Stimulated activated CD8-positive, alpha-beta memory T cell treated with anti-CD3 and anti-CD28 coated beads, Interleukin-15, amount 100 ng/mL, for 4 hours (primary cell): ENCODE measurements at places on chromosomes 12 and 14.

GRCh38 chr12:51244269-51244668 is 5.6 kb downstream of the DAZAP2 start:
- no peak for DNase-seq

DNA sequence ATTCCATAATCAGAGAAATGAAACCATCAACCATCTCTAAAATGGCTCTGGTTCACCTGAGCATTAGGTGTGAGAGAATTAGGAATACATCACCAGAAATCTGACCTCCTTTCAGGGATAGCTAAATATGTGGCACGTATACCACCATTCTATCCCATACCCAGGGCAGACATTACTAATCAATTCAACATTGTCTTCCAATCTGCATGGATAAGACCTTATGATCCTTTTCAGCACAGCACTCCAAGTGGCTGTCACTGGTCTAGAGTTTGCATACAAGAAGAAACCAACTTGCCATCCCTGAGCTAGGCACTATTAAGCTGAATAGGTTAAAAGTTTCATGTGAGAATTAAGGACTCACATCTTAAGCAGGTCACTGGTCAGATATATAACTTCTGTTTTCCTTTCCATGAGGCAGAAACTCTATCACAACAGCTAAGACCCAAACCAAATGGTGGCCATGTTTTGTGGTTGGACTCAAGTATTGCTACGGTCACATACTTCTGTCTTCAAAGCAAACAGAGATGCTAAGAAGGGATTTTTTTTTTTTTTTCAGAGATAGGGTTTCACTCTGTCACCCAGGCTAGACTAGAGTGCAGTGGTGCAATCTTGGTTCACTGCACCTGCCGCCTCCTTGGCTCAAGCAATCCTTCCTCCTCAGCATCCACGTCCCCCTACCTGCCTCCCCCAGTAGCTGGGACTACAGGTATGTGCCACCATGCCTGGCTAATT is 249.0 kb downstream of the DPF3 start:
- no peak for DNase-seq

GRCh38 chr12:121789800-121790728 is 3.4 kb downstream of the RHOF start:
- DNase-seq: peak; percentile 93

DNA sequence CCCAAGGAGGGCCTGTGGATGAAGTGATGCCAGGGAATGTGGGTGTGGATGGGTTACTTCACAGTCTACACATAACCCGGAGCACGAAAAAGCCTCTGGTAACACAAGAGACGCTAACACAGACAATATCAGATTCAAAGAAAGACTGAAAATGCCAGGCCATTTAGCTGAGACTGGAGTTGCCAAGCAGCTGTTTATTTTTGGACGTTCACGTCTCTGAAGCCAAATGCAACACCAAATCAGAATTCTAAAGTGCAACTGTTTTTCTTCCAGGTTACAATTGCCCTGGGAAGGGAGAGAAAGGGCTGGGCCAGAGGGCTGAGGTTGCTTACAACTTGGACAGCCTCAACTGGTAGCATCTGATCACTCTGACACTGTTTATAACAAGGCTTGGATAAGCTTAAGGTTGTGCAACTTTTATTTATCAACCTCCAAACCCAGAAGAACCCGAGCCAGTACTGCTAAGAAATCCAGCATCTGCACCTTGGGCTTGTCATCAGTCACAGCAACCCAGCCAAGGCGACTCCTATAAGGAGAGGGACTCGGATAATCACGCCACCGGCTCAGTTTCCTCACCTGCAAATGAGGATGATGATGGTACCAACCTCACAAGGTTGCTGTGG is 24.8 kb downstream of the NUAK1 start:
- no peak for DNase-seq

DNA sequence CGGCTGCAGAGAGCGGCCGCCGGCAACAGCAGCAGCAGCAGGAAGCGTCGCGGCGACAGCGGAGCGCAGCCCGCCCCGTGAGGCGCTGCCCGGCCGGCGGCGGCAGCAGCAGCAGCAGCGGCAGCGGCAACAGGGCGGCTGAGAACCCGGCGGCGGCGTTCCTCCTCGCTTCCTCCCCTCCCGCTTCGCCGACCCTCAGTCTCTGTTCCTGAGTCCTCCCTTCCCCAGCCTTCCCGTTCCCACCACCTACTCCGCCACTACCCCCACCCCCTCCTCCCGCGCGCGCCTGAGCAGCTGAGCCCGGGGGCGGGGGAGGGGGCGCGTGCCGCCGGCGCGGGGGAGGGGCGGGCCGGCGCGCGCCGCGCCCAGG is 310 bp downstream of the BICDL1 start:
- no peak for DNase-seq

DNA sequence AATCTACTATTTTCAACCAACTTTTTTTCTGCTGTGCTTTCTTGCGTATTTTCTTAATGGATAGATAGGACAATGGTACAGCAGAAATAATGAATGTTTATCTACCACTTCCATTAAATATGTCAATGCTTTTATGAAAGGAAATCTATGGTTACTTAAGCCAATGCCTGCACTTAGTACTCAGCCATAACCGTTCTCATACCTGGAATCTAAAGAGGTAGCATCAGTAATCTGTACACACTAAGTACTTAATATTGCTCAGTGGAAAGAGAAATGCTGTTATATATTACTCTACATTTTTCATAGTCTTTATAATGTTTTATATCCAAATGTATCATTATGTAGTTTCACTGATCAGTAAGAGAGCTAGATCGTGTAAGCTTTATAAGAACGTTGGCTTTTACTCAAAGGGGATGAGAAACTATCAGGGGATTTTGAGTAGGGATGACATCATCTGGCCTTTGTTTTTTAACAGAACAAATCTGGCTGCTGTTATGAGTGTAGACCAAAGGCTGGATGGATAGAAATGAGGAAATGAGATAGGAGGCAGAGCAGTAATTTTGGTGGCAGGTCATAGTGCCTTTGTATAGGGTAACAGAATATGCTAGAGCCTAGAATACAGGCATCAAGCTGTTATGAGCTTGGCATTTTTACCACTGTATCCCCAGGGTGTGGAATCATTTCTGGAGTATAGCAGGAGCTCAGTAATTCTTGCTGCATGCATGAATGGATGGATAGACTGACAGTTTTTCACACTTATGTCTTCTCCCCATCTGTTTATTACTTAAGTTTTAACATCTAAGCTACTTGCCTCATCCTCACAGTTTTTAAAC is 34.0 kb downstream of the ALG10B start:
- no peak for DNase-seq

DNA sequence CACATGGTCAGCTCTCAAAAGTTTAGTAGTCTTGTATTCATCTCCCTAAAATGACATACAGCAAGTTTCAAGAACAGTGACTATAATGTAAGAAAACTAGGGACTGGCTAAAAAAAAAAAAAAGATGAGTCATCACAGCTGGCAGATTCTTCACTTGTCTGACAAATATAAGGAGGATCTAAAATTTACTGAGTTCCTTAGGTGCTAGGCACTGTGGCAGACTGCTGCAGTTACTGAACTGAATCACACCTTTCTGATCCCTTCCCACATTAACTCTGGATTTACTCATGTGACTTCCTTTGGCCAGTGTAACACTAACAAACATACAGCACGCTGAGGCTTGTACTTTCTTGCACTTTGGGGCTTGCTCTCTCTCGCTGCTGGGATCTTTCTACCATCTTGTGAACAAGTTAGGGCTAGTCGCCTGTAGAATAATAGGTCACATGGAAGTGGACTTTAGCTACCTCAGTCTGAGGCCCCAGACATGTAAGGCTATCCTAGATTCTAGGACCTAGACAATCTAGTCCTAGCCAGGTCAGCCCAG is 32.1 kb downstream of the BAZ1A start:
- no peak for DNase-seq

DNA sequence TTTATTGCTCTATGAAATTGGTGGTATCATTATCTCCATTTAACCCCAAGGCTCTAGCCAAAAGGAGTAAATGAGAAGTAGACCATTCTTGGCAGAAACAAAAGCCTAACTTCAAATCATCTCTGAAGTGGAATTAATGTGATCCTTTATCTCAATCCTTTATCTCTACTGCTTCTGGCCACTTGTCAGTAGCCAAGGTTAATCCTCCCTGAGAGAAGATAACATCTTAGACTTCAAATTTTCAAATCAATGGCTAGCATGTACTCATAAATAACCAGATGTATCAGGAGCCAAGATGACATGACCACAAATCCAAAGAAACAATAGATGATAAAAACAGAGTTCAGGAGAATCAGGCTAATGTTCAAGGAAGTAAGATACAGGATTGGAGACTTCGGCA is 123.1 kb upstream of the RASSF8 start:
- DNase-seq: no peak

GRCh38 chr12:58750484-58750883 is 169.8 kb downstream of the LRIG3 start:
- DNase-seq: no peak

DNA sequence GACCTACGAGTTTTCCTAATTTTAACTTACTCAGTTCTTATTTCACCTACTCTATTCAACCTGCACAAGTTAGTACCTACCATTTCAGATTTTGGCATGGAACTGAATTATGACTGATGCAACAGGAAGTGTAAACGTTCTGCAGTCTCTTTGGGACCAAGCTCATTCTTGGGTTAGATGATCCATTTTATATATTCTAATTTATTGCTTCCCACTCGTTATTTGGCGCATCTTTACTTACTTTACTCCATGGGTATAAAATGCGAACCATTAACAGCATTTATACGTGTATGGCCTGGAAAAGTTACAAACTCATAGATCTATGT is 1.0 kb upstream of the EML1 start:
- no peak for DNase-seq

DNA sequence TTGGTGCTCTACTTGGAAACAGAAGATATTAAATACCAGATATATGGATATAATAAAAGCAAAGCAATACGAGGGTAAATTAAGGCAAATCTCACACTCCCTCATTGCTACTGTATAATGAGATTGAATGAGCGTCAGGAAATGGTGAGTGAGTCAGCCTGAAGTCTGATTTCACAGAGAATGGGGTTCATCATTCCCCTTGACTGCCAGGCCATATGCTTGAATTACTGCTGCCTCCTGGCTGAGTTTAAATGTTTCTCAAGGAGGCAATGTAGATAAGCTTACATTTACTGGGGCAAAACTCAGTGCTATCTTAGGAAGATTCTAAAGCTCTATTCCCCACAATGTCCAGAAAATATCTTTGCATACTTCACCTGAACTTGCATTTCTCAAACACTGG is 380.2 kb downstream of the TMEM132D start:
- no peak for DNase-seq

DNA sequence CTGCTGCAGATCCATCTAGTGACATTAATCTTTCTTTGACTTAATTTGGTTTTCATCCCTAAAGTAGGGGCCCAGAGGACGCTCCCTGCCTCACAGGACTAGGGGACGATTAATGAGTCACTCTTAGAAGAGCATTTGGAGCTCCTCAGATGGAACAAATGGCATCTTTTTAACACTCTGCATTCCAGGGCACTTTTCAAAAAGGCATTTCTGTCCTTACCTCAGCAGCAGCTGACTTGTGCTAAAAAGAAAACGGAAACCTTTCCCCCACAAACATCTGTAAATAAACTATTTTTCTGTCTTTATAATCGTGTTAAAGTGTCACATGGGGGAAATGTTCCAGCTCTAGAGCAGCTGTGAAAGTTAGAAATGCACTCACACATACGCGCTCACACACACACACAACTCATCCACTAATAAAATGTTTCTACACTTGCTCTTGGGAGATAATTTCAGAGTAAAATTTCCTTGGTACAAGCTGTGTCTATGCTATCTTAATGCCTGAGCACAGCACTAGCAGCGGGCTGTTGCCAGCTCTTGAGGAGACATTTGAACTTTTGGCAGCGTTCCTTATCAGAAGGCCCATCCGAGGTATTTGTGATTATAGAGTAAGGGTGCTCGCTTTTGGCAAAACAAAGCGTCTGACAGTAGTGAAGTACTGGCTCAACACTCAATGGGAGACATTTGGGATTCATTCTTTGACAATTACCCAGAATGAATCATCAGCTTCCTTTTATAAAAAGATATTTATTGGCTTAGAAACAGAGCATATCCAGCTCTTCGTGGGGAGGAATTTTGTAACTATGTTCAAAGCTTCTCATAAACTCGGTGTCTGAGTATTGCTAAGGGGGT is 141.3 kb downstream of the PLXNC1 start:
- no peak for DNase-seq

DNA sequence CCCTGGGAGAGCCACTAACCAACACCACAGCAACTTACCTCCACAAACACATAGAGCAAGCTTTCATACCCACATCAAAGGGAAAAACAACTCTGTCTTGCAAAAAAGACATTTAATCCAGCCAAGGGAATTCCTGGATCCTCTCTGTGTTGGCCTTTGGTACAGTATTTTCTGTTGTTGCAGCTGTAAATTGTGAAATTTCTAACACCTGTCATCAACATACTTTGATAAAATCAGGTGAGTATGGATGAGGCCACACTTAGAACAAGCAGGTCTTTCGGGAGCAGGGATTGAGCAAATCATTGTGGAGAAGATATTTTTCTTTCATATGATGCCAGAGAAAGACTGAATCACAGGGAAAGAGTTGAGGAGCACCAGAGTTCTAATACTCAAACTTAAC is 89.3 kb downstream of the SPTSSA start:
- DNase-seq: no peak

- DNase-seq: no peak
These were observed 43.8 kb downstream of the LRCOL1 start for GRCh38 chr12:132566516-132567131.

- DNase-seq: no peak
These were observed 62.8 kb downstream of the RNFT2 start for GRCh38 chr12:116800918-116801317.

DNA sequence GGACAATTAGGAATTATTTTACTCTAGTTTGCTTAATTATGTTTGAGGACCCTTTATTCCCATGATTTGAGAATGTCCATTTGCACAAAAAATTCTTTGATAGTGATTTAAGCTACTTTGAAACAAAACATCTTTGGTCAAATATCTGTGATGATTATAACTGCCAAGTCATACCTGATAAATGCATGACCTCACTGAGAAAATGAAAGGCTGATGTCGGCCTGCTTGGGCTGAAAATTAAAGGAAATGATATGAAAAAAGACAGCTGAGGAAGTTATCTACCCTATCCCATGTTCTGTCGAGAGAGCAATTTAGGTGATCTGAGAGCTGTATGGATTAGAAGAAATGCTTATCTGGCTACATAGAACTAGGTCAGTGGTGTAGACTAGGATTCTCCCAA is 43.6 kb downstream of the ATL1 start:
- DNase-seq: no peak

DNA sequence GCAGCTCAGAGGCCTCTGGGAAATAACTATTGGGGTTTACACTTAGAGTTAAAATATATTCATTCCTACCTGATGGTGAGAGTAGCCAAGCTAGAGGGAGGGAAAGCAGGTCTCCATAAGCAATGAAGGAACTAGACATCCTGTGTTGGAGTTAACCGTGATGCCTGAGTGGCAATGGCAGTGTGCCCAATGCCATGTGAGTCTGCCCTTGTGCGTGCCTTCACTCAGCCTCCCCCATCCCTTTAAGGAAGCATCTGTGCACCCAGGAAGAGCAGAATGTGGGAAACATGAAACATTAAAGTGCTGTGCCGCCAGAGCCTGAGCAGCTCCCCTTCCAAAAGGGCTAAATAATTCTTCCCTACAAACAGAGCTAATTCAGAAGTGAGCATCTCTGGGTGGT is 76.3 kb downstream of the COX16 start:
- no peak for DNase-seq
